HFFc6 (cell line): ENCODE measurements at places on chromosomes 12 and 14.

GRCh38 chr12:89154743-89155499 is 197.4 kb downstream of the DUSP6 start:
- DNase-seq: no peak

- no peak for DNase-seq
These were observed 138.6 kb upstream of the LGR5 start for GRCh38 chr12:71300772-71301675.

DNA sequence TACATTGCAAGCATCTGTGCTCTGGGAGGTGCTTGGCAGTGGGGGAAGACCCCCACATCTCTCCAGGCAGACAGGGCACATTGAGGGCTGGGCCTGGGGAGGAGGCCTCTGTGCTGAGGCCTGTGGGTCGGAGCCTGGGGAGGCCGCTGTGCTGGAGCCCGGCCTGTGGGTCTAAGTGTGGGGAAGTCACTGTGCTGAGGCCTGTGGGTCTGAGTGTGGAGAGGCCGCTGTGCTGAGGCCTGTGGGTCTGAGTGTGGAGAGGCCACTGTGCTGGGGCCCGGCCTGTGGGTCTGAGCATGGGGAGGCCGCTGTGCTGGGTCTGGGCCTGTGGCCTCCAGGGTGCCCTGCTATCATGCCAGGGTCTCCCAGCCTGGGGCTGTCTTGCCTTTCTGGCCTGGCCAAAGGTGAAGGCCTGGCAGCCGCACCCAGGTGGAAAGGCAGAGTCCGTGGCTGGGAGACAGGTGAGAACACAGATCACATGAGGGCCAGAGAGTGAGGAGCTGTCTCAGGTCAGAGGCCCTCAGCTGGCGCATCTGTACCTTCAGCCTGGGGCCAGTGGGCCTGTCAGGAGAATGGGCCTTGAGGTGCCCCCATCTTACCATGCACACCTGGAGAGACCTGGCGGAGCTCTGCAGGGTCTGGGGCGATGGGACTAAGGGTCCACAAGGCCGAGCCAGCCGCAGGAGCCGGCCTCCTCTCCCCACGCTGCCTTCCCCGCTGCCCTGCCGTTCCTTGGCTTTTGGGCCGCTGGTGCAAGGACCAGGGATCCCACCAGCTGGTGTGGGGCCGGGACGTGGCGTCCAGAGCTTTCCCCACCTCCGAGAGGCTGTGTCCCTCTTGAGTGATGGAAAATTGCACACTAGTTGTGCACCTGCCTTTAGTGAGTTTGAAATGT is 18.6 kb upstream of the CRIP2 start:
- no peak for DNase-seq

- DNase-seq: no peak
These were observed 6.8 kb downstream of the MAP1LC3B2 start for GRCh38 chr12:116565963-116566362.

DNA sequence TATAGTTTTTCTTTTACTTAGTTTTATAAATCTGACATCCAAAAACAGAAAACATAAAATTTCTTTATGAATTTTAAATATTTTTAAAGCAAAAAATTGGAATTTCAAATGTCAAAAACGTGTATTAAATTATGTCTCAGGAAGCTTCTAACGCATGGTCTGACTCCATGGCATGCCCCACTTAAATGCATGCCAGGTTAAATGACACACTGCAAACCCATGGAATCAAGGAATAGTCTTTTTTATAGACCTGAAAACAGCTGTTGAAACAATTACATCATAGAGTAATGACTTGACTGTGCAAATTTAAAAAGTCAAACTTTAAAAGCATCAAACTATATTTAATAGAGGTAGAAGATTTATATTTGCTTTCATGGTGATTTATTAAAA is 96.1 kb upstream of the DACT1 start:
- DNase-seq: no peak

DNA sequence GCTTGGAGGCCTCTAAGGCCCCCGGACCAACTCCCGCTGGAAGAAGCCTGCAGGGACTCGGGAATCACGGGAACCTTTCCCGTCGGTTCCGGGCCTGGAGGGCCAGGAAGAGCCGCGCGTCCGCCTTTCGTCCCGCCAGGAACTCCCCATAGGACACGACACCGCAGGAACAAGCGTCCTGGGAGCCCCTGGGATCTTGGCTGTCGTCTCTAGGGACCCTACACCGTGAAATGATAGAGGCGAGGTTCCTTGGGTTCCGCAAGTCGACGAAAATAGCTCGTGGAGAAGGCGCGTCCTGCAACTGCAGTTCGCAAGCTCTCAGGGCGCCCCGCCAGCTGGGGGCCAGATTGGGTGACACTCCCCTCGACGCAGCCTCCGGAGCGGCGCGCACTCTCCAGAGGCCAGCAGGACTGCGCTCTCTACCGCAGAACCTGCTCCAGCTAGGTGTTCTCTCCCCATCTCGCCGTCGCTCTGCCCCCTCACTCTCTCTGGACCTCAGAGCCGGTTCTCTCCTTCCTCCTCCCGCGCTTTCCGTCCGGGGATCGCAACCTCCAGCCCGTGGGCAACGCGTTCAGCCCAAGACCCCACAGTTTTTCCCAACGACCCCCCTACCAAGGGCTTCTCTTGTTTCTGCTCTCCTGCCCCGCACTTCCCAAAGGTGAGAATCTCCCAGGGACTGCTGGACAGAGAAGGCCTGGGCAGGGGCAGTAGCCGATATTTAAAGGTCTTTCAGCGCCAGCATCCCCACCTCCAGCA is 776 bp downstream of the BMP4 start:
- no peak for DNase-seq

DNA sequence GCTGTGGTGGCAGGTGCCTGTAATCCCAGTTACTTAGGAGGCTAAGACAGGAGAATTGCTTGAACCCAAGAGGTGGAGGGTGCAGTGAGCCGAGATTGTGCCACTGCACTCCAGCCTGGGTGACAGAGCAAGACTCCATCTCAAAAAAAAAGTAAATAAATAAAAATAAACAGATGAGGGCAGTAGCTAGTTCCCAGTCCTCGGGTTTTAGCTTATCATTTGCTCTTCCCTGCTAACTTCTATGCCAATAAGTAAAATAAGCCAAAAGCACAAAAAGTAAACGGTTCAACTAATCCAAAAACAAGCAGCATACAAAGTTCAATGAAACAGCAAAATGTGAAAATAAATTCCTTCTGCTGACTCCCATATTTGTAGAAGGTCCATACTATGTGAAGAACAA is 133.0 kb upstream of the TMCC3 start:
- DNase-seq: no peak
